ENCODE measurements at places on chromosomes 16 and 17.

GRCh38 chr16:46482895-46483294 lies 138.3 kb downstream of the SHCBP1 start:
- DNase-seq = no peak

DNA sequence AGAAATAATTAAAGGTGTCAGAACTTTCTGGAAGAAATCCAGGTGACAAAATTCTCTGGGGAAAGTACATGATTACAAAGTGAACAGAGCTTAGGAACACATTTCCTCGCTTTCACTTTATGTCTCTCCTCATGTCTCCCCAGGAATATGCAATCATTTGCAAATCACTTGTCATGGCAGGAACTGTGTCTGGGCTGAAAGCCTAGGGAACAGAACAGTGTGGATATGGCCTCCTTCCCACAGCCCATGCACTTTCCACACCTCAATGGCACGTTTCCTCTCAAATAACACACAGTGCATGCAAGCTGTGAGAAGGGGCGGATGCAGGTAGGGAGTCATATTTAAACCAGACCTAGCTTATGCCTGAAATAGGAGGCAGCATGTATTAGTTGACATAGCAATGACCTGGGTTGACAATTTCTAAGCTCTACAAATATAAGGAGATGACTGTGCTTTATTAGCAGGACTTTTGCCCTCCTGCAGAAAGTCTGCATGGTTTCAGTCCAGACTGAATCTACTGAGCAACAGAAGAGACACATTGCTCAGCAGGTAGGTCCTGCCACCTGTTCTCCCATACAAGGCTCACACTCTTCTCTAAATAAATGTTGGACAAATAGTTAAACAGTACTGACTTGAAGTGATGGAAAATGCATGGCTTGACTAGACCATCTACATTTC lies 236.0 kb upstream of the ELAC2 start:
- no peak for DNase-seq

DNA sequence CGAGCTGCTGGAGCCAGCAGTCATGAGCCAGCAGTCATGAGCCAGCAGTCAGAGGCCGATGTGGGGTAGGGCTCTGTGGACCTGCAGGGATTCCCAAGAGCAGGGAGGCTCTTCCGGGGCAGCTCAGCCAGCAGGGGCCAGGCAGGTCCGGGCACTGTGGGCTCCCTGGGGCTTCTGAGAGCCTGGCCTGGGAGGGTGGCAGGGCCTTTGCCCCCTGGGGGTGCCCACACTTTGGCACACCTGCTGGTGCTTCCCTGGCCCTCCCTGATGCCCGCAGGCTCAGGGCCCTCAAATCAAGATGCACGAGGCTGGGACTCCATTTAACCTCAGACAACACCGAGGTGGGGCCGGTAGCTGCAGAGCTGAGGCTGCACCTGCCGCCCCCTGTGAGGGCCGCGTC lies 18.1 kb downstream of the SOX8 start:
- DNase-seq = no peak

DNA sequence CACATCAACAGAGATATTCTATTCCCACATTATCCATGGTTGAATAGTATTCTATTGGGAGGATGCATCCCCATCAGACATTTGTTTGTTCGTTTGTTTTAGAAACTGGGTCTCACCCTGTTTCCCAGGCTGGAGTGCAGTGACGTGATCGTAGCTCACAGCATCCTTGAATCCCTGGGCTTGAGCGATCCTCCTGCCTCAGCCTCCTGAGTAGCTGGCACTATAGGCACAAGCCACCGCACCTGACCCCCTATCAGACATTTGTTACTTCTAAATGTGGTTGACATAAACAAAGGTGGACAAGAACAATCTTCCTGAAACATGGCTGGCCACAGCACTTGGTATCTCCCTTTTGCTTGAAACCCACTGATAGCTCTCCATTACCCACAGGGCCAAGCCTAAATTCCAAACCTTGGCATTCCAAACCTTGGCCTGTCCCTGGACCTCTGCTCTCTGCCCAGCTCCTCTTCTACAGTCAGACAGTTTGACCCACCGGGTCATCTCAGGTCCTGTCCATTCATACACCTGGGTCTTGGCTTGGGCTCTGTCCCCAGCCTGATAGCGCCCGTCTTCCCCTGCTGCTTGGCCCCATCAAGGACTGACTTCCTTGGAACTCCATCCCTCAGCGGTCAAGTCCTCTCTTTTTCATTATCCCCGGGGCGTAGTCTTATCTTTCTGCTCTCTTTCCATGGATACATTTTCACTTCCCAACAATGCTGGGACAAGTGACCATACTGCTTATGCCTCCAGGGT lies 1.5 kb upstream of the PRR29 start:
- no peak for DNase-seq

DNA sequence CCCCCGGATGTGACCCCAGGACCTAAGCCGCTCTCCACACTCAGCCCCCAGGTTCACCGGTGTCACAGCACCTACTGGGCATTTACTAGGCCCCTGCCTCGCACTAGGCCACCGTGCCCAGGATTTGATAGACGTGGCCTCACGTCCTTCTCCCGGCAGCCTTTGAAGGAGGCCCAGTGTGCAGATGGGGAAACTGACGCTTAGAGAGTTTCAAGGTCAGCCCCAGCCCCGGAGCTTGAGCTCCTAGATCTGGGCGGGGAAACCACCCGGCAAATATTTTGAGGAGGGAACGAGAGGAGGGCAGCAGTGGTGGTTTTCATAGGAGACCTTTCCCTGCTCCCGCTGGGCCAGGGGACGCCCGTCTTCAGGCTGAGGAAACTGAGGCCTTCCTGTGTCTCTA lies 10.3 kb downstream of the ZFPM1 start:
- no peak for DNase-seq

DNA sequence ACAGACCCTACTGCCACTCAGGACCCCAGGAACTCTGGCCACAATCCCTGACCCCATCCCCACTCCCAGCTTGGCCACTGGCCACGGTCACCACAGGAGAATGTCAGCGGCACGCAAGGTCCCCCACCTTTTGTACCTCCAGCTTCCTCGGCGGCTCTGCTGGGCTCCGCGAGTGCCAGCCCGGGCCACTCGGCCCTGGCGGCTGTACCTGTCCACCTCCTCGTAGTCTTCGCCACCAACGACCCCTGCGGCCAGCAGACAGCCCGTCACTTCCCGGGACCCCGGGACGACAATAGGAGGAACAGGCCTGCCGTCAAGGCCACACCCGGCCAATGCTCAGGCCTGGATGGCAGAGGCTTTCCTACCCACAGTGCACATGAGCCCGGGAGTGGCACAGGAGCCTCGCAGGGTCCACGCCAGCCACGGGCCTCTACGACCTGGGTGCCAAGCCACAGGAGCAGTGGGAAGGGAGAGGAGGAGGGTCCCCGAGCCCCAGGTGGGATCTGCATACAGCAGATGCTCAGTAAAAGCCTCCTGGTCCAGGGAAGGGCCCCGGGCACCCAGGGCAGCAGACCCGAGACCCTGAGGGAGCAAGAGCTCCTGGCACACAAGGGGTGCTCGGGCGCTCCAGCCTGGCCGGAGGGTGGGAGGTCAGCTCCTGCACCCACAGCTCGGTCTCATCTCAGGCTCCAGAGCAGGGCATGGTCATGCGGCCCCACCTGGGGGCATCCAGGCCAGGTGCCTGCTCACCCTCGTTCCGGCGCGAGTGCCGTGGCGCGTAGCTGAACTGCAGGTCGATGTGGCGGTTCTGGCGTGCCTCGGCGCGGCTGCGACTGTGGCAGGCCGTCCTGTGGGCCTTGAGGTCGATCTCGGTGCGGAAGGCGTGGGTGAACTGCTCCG lies 7.9 kb downstream of the ZNF598 start:
- no peak for DNase-seq

GRCh38 chr17:78727476-78728229 lies 54.4 kb downstream of the CYTH1 start:
- no peak for DNase-seq

GRCh38 chr17:8189041-8189710 lies 804 bp downstream of the BORCS6 start:
- DNase-seq = no peak

GRCh38 chr16:8725513-8726178 lies 51.2 kb downstream of the ABAT start:
- no peak for DNase-seq

DNA sequence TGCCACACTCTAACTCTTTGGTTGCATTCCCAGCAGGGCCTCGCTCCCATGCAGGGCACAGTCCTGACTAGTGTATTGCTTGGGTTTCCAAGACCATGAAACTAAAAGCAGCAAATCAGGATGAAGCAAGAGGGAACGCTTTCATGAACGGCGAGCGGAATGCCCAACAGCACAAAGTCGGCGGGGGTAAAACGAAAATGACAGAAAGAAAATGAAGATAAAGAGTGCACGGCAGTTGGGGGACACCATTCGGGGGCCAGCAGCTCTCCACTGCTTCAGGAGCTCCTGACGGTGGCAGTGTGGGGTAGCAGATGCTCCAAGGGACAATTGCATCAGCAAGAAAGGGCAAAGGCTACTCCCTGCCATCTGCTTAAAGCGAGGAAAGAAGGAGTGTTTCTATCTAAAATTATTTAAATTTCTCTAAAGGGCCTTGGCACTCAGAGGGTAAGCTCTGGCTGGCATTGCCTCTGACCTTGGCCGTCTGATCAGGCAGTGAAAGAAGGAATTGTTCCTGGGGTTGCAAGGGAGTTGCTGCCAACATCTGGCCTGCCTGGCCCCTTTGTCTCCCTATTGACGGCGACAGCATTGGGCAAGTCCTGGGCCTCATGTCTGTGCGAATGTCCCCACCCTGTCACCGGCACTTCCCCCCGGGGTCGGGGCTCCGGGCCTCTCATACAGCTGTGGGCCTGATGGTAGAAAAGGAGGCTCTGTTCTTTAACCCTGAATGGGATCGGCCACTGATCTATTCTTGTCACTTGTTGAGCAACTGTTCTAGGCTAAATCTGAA lies 138.2 kb downstream of the CMIP start:
- no peak for DNase-seq
